ENCODE measurements at places on chromosomes 12 and 14.

GRCh38 chr14:104891664-104892530 lies 26.8 kb downstream of the CEP170B start:
- no peak for DNase-seq

- DNase-seq: no peak
Observed at GRCh38 chr12:105724641-105725040, 394.1 kb downstream of the C12orf75 start.

GRCh38 chr12:113983777-113984448 lies 17.8 kb upstream of the RBM19 start:
- DNase-seq: no peak

DNA sequence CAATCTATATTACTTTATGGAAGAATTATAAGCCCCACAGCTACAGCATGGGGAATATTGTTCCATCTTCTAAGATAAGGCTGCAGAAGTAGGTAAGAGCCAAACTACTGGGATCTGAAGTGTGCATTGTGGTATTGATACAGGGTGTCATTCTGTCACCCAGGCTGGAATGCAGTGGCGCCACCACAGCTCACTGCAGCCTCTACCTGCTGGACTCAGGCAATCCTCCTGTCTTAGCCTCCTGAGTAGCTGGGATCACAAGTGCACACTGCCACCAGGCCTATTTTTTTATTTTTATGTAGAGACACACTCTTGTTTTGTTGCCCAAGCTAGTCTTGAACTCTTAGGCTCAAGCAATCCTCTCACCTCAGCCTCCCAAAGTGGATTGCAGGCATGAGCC lies 21.3 kb upstream of the DIP2B start:
- DNase-seq: no peak

- no peak for DNase-seq
Observed at GRCh38 chr12:5567016-5567725, 135.3 kb downstream of the NTF3 start.

DNA sequence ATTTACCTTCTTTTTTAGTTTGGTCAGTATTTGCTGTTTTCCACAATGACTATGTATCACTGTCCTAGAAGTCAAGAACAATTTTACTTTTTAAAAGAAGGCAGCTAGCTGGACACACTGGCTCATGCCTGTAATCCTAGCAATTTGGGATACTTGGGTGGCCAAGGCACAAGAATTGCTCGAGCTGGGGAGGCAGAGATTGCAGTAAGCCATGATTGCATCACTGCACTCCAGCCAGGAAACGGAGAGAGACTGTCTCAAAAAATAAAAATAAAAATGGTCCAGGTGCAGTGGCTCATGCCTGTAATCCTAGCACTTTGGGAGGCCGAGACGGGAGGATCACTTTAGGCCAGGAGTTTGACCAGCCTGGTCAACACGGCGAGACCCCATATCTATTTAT lies 28.3 kb downstream of the MDM1 start:
- DNase-seq: no peak

DNA sequence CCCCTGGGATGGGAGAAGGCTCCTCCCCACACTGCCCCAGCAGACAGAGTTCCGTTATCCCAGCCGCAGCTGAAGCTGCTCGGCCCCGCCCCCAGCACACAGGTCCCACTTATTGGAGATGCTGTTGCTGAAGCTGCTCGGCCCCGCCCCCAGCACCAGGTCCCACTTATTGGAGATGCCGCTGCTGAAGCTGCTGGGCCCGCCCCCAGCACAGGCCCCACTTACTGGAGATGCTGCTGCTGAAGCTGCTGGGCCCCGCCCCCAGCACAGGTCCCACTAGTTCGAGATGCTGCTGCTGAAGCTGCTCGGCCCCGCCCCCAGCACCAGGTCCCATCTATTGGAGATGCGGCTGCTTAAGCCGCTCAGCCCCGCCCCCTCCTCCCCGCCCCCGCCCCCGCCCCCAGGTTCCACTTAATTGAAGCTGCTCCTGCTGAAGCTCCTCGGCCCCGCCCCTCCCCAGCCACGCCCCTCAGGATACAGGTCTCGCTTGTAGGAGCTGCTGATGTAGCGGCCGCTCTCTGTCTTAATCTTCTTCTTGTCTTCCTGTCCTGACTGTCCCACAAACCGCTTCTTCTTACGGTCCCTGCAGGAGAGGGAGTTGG lies 12.0 kb downstream of the CFAP73 start:
- DNase-seq: peak; percentile 63

DNA sequence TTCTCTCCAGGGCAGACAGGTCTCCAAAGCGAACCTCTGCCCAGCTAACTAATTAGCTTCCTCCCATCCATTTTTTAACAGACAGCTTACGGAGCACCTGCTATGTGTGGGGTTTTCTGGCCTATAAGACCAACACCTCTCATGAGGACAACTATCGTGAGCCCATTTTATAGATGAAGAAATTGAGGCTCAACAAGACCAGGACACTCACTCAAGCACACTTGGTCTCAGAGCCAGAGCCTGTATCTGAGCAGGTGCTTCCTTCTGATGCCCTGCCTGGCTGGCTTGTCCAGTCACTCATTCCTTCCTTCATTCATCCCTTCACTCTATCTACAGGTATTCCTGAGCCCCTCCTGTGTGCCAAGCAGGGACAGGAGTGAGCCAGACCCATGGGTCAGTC lies 6.1 kb downstream of the TRPV4 start:
- DNase-seq: no peak

DNA sequence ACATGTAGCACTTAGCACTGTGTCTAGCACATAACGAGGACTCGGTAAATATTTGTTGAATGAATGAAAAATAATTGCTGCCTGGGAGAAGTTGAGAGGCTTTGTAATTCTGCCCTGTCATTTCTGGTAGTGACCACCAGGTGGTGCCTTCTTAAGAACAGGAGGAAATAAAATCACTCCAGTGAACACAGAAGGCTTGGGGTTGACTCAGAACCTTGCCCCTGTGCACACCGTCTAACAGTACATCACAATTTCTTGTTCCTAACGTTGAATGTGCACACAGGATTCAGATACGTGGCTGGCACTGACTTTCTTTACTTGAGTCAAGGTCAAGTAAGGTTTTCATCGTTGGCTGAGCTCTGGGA lies 91.8 kb downstream of the RGS6 start:
- peak; percentile 55 for DNase-seq

DNA sequence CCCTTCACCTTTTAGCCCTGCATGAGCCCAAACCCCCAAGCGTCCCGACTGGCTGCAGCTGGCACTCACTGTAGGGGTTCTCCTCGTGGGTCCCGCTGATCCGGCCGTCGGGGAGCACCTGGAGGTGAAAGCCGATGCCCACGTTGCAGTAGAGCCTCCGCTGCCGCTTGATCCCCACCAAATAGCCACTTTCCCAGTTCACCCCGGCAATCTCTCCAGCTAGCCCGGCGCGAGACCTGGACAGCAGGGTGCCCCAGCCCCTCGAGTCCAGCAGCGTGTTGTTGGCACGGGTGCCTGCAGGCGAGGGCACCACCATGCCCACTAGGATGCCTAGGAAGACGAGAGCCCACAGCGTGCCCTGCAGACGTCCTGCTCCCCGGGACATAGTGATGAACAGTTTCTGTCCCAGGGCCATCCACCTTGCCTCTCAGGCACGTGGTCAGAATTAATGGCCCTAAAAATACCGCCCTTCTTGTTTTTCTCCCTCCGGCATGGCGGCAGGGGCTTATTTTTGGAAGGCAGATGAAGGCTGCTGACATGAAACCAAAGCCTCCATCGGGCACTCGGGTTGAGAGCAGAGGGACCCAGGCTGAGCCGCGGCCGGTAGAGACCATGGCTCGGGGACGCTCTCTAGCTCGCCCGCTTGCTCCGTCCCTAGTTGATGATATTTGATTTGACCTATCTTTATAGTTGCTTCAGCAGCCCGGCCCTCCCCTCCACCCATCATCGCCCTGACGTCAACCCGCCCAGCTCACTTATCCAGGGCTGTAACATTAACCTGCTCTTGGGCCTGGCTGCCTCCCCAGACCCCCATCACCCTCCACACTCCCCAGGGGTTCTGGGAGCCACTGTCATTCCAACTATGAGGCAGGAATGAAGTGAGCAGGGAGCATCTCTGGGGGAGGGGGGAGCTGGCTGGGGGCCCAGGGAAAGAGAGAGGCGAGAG lies at the start of gene FGF6:
Gene FGF6 (minus strand): TSS at position 660 of the 946 bp plus-strand sequence. CDS start 245 bp downstream, at position 415.
- no peak for DNase-seq

GRCh38 chr12:79549531-79550271 lies 141.1 kb downstream of the PAWR start:
- no peak for DNase-seq

DNA sequence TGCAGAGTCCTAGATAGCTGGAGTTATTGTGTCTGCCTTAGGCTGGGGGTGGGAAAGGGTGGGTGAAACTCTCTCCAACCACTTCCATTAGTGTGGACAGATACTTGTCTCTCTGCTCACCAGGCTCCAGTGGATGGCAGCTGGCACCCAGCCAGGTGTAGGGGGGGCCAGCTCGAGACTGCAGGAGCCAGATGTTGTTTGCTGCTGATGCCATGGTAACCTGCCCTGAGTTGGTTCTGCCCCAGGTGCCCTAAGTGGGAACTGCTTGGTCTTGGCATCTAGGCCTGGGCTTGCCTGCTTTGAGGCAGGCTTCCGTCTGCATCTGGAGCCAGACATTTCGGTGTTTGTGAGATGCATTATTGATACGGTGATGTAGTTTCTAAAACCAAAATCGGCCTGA lies 82.2 kb downstream of the ADCK1 start:
- DNase-seq: no peak

DNA sequence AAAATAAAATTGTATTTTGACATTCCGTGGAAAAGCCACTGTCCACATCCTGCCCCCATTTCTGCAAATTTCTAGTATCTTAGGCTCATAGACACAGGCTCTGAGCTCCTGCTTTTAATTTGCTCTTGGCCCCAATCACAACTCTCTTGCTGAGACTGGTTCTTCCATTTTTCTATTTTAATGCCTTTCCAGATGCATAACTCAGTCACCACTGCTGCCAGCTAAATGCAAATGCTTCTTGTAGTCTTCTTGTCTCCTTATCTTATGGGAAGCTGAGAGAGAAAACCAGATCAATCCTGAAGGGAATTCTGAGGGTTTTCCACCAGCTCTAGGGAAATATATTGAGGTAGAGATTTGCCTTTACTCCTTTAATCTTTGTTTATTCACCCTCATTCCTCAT lies 149.0 kb downstream of the DHRS2 start:
- DNase-seq: no peak

- DNase-seq: peak; percentile 54
Observed at GRCh38 chr14:76810953-76811400, 1.7 kb downstream of the ANGEL1 start.

GRCh38 chr14:101351146-101351545 lies 210.1 kb upstream of the DIO3 start:
- no peak for DNase-seq

GRCh38 chr12:117014342-117014887 lies 84.8 kb downstream of the TESC start:
- DNase-seq: no peak

DNA sequence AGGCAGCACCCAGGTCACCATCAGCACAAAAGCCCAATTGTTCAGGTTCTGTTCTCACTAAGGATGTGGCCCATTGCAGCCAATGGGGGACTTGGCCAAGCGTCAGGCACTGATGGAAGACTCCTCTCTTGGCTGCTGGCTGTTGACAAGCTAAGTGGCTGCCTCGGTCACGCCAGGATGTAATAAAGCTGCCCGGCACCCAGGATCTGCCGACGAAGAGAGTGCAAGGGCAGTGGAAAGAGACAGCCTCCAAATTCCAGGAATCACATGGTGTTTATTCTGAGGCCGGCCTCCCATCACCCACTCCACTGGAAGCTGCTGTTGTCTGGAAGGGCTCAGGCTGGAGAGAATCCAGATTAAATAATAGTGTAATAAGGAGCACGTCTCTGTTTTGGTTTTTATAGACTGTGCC lies 451.8 kb upstream of the TBX3 start:
- DNase-seq: no peak

- DNase-seq: no peak
Observed at GRCh38 chr14:92360651-92361370, 37.8 kb downstream of the SLC24A4 start.

GRCh38 chr12:113929312-113929989 lies 36.7 kb downstream of the RBM19 start:
- DNase-seq: no peak

DNA sequence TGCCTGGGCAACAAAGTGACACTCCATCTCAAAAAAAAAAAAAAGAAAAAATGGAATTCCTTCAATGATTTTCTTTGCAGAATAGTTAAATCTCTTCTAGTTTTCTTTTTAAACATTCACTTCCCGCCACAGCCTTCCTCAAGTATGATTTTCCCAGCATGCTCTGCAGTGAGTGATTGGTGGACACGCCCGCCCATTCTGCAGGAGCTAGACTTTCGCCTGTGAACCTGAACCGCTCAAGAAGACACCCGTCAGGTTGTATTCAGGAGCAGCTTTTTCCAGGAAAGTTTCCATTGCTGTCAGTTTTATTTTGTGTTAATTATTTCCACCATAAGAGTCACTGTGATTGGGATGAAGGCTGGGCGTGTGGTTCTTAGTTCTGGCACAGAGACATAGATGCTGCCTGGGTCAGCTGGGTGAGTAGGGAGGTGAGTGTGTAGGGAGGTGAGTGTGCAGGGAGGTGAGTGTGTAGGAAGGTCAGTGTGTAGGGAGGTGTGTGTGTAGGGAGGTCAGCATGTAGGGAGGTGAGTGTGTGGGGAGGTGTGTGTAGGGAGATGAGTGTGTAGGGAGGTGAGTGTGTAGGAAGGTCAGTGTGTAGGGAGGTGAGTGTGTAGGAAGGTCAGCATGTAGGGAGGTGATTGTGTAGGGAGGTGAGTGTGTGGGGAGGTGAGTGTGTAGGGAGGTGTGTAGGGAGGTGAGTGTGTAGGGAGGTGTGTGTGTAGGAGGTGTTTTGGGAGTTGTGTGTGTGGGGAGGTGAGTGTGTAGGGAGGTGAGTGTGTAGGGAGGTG lies 76.2 kb downstream of the KIF26A start:
- no peak for DNase-seq

DNA sequence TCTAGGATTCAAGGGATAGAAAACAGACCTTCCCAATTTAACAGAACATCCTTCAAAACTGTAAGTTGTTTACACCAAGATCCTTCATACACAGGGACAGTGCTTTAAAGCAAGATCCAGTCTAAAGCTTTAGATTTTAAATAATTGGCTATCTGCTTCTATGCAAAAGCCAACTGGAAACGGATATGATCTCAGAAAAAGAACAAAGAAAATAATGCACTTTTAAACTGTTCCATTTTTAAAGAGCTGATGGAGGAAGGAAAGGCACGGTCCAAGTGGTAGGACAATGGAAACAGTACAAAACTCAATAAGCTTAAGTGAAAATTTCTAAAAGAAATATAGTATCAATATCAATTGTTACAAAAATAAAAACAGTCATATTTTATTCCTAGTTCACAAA lies 27.7 kb downstream of the LRP6 start:
- no peak for DNase-seq

DNA sequence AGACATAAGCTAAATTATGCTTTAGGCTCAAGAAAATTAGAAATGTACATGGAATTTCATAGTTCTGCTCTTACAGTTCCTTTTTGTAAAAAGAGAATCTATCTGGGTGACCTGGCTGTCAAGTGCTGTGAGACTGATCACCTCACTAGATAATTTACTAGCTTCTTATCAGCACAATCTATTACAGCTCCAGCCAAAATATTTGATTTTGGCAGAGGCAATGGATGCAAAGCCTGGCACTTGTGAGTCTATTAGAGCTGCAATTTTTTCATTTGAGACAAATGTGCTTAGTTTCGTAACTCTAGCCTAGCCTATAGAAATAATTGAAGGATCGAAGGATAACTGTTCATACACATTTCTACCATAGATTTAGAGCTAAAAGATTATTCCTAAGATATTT lies 927.5 kb downstream of the SLC6A15 start:
- no peak for DNase-seq
